ENCODE measurements at places on chromosomes 7 and 10. TPM values are rescaled to one million over a fixed set of nuclear protein-coding genes. Genes with fewer than 3 reads are reported as not detected.

GRCh38 chr7:1586827-1587705, 17.2 kb upstream of the PSMG3 start:
- DNase-seq, result no peak

DNA sequence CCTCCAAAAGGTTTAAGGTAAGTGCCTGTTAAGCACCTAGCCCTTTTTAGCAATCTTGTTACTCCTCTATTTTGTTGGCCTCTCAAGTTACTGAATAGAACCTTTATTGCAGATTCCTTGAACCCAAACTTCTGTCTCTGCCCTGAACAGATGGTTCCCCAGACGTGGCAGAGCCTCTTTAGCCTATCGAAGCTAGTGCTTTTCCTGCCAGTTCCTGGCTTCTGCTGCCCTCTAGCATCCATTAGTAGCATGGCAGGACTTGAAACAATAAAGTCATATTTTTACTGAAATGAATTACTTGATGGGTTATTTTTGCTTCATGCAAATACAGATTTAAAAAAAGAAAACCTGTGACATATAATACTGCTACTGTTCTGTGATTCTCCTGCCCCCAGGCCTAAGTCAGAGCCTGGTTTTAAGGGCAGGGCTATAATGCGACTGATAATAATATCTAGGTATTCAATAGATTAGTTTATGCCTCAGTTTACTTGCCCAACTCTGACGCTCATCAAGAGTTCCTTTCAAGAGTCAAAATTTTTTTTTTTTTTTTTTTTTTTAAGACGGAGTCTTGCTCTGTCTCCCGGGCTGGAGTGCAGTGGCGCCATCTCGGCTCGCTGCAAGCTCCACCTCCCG, 84.3 kb upstream of the PHF14 start:
- peak; percentile 8 for DNase-seq

DNA sequence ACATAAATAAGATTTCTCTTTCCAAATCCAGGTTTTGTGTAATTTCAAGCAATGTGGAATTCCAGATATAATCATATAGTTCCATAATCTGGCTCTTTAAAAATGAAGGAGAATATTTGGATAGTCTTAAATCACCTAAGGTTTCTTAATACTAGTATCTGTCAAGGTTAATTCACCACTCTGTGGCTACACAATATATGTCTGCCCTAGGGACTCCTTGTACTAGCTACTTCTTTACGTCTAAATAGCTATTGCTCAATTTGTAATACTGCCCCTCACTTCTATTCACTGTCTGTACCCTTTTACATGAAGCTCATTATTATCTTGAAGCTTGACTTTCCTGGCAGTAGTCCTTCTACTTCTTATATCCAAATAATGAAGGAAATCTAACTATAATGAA, 47.2 kb downstream of the CACNA2D1 start:
- DNase-seq, result no peak

DNA sequence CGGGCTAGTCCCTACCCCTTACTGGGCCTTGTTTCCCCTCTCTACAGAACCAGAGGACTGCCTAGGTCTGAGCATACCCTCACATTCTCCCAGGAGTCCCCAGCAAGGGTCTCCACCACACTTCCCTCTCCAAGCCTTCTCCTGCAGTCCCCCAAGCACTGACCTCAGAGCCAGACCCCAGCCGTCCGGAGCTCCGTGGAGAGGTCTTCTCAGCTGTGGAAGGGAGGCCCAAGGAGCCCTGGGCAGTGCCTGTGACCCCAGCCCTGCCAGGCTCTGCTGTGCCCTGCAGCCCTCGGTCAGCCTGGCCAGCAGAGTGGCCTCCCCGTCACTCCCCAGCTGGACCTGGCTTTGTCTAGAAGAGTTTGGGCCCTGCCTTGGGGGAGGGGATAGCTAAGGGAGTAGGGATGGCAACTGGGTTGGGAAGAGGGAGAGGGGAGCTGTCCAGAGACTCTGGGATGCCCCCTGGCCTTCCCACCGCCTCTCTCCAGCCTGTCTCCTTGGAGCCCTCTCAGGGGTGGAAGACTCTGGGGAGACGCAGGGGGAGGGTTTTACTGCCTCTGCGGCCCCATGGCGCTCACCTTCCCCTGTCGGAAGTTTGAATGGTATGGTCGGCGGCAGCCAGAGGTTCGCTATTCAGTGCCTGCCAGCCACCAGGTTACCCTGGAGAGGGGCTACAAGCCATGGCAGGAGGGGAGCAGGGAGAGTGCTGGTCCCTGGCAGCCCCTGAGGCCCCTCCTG, at the start of gene C10orf105:
C10orf105 (minus strand) TSS at position 315 of the 738 bp plus-strand sequence. CDS start 3,441 bp downstream, outside the sequence.
- DNase-seq, result no peak

- DNase-seq, result no peak
These were observed 305.6 kb downstream of the PTEN start for GRCh38 chr10:88169037-88169319.

GRCh38 chr10:34854147-34854601, 39.1 kb upstream of the PARD3 start:
- peak; percentile 79 for DNase-seq

GRCh38 chr7:142298009-142298408, 40.2 kb upstream of the PRSS58 start:
- no peak for DNase-seq

DNA sequence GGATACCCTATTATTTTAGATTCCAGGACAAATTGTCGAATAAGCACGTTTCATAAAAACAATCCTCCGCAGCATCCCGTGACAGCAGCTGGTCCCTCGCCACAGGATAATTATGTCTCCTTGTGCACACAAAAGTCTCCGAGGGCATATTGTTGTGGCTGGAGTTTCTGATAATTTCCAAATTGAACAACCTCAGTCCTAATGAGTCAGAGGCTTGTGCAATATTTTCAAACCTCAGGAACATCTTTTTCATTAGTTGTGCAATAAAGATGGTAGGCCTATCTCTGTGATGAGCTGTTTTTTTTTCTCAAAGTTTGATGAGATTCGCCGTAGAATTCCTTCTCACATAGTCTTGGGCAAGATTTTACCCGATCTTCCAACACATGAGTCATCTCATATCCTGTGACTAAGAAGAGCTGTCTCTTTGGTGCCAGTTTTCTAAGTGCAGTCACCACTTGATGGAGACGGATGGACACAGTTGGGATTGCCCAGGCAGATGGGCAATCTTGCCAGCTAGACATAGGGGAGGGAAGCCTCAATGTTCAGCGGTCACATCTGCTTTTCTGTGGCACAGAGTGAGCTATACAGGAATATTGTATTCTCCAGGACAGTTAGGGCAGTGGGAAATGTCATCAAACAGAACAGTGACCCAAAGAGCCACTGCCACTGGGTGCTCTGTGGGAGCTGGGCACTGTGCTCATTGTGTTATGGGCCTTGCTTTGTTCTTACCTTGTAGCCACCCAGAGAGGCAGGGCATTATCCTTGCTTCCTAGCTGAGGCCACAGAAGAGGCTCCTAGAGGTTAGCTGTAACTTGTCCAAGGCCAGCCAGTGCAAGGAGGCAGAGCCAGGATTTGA, 7.8 kb downstream of the HTRA1 start:
- no peak for DNase-seq

- no peak for DNase-seq
These were observed 13.7 kb downstream of the RHEB start for GRCh38 chr7:151505836-151506468.

- no peak for DNase-seq
These were observed 23.2 kb downstream of the LYZL2 start for GRCh38 chr10:30606313-30606712.

DNA sequence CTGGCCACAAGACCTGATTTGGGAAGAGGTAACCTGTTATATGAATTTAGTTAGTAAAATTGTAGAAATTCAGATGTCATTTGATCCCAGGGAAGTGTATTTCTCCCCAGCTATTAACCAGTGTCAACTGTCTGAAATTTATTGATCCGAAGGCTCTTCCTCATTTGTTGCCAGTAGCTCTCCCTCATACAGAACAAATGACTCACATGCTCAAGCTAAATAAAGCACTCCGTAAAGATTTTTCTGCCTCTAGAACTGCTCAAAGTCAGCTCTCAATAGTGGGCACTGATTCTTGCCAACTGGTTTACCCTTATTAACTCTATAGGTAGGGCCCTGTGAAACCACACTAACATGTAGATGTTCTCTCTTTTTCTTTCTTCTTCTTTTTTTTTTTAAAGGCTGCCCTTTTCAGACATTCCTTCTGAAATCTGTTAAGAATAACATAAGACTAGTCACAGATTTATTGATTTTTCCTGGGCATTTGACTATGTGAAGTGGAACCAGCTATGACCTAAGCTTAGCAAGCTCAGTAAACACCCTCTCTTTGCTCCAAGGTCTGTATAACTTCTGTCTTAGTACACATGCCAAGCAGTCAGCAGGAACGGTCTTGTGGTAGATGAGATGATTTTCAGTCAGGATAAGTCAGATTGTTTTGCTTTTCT, 21.8 kb downstream of the RPA3 start:
- no peak for DNase-seq

- DNase-seq, result no peak
These were observed 80.0 kb upstream of the FAM180A start for GRCh38 chr7:135828604-135829003.

DNA sequence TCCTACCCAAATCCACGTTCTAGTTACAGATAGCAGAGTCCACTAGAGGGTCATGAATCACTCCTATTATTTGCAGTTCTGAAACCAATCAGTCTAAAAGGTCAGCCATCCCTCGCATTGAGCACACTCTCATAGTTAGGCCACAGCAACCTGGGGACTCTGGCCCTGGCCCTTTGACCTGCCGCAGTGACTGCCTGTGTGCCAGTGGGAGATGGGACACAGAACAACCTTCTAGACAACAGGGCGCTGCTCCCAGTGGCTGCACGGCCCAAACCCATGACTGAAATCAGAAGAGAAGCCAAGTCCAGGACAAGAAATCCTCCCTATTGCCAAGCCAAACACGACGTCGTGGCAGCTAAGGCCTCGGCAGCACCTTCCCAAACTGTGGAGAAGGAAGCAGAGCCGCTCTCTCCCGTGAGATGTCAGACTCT, 158.5 kb downstream of the HERPUD2 start:
- DNase-seq, result no peak

GRCh38 chr7:28083164-28083997, 97.2 kb downstream of the JAZF1 start:
- DNase-seq, result peak; percentile 63

DNA sequence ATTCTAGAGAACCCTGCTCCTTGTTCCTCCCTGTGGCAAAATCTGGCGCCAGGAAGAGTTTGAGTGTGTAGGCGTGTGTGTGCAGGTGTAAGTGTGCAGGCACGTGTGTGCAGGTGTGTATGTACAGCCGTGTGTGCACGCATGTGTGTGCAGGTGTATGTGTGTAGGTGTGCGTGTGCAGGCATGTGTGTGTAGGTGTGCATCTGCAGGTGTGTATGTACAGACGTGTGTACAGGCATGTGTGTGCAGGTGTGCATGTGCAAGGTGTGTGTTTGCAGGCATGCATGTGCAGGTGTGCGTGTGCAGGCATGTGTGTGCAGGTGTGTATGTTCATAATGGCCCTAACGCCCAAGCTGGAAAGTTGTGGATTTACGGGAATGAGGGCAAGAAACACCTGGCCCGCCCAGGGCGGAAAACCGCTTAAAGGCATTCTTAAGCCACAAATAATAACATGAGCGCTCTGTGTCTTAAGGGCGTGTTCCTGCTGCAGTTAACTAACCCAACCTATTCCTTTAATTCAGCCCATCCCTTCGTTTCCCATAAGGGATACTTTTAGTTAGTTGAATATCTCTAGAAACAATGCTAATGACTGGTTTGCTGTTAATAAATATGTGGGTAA, 34.1 kb downstream of the KCTD7 start:
- DNase-seq, result no peak

DNA sequence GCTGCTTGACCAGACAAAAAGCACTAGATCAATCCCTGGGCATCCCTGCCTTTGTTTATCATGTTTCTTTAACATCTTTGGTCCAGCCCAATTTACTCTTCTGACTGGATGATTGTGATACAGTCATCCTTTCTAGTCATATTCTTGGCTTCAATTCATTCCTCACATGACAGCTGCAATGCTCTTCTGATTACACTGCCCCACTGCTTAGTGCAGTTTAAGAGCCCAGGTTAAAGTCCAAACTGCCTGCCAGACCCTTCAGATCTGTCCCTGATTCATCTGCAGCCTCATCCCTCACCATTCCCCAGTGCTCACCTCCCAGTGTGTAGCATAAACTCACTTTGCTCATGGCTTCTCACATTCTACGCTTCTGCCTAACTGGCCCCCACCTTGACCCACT, 383.8 kb downstream of the TNS3 start:
- no peak for DNase-seq

DNA sequence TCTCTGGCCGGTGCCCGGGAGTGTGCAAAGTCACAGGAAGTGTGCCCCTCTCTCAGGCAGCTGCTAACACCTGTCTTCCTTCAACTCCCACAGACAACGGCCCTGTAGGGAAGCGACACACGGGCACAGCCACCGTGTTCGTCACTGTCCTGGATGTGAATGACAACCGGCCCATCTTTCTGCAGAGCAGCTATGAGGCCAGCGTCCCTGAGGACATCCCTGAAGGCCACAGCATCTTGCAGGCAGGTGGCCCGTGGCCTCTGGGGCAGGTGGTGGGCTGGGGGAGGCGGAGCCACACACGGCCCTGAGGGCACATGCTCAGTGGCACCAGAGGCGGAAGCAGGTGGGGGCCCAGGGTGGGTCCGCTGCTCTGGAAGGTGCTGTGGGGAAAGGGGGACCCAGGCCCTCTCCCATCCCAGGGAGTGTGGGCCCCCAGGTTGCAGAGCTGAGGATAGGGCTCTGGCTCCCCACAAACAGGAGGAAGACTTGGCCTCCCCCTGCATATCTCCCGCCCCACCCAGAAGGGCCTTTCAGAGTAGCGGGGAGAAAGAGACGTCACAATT, 6.9 kb downstream of the C10orf105 start:
- DNase-seq, result no peak

DNA sequence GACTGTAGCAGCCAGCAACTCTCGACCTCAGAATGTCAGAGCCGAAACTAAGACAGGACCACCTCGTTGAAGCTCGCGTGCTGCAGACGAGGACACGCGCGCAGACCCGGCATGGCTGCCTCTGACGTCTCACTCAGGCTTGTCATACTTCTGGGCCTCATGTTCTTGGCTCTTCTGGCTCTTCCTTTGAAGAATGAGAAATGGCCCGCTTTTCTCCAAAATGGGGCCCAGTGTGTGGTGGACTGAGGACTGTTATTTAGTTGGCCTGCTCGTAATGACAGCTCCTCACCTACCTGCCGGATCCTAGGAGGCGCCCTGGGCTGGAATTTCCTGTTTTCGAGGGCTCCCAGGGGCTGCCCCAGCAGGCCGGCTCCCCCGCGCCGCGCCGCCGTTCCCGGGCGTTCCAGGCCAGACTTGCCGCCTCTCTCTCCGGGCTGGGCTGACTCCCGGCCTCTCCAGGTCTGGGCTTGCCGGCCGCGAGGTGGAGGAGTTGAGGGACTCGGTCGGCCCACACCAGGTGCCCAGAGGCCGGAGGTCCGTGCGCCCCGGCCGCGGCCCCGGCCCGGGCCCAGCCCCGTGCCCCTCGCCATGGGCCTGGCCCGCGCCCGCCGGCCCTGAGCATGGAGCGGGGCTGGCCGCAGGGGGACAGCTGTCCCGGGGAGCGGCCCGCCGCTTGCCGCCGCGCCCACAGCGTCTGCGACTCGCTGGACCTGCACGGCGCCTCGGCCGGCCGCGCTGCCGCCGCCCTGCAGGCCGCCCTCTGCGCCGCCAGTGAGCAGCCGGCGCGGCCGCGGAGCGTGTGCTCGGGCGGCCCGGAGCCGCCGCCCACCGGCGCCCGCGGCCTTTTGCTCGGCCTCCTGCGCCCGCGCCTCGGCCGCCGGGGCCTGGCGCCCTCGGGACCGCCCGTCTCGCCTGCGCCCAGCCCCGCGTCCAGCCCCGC, 28.1 kb downstream of the AGAP3 start:
- no peak for DNase-seq

MORN4 gene
- 7.6 TPM for polyA plus RNA-seq

CNTNAP2 gene
- 6.2 TPM for polyA plus RNA-seq

EPHA1 gene
- polyA plus RNA-seq, result 6.4 TPM

LRRC18 gene
- polyA plus RNA-seq, result 0.15 TPM

HPS1 gene
- polyA plus RNA-seq, result 12.3 TPM

TAS2R4 gene
- 1.5 TPM for polyA plus RNA-seq

EDRF1 gene
- 23.1 TPM for polyA plus RNA-seq

CLDN12 gene
- 22.6 TPM for polyA plus RNA-seq

ZPBP gene
- polyA plus RNA-seq, result not detected

Data from muscle of back (tissue), 13 donors.